GM12891 (cell line): ENCODE measurements at places on chromosomes 5 and 9.

- no peak for DNase-seq
These were observed 853.3 kb downstream of the TLE1 start for GRCh38 chr9:80836013-80836412.

- no peak for DNase-seq
These were observed 17.4 kb downstream of the SEC61B start for GRCh38 chr9:99239341-99240060.

- DNase-seq: no peak
These were observed 430 bp upstream of the MAPKAP1 start for GRCh38 chr9:125707472-125707804.

DNA sequence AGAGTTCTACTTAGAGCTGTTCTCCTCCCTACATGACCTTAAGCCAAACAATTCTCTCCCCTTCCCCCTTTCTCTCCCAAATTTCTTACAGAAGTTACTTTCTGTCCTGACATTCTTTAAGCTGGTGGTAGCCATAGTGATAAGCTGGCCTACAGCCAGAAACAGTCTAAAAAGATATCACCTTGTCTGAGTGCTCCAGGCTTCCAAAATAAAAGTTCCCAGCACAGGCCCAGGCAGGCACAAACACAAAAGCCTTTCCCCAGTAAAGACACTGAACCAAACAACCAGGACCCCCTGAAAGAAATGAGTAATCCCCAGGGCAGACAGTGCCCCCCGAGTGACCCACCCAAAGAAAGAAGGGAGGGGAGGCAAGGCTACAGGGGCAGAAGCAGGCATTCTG is 19.2 kb downstream of the SIL1 start:
- no peak for DNase-seq

- no peak for DNase-seq
These were observed 6.9 kb upstream of the PTGDS start for GRCh38 chr9:136970361-136970760.

DNA sequence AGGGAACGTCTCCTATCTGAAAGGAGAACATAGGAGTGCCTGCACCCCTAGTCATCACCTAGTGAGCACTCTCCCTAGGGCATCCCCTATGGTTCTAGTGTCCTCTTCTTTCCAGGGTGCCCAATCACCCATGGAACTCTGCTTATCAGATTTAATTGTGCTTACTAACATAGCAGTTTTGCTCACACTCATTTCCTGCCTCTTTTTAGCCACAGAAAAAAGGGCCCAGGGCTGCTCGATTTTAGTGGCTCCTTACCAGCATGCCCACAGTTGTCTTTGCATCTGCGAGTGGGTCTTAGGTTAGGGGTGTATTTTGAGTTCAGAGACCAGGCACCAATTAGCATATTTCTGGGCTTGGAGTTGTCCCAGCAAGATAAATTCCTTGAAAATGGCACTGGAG is 1110.2 kb downstream of the TAF11L14 start:
- no peak for DNase-seq

DNA sequence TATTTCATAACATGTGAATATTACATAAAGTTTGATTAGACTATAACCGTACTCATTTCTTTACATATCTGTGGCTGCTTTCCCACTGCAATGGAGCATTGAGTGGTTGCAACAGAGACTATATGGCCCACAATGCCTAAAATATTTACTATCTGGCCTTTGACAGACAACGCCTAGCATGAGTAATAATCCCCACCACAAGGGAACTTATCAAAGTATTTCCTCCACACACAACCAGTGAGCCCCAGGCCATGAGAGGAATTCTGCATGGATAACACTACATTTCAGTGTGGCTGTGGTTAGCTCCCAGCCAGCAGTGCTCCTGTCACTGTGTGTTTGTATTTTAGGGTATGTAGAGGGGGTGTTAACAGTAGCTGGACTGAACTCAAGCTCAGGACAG is 54.8 kb downstream of the FAM81B start:
- no peak for DNase-seq

GRCh38 chr9:129198319-129199043 is 20.4 kb upstream of the IER5L start:
- DNase-seq: no peak

DNA sequence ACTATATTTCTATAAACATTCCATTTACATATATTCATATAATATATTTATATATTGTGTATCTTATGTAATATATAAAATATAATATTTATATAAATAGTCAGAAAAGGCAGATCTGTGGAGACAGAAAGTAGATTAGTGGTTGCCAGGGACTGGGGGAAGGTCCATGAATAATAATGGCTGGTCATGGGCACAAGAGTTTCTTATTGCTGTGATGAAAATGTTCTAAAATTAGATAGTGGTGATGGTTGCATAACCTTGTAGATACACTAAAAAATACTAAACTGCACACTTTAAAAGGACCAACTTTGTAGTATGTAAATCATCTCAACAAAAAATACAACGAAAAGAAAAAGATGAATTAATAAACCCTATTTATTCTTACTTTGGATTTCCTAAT is 47.3 kb downstream of the NUP155 start:
- DNase-seq: no peak

GRCh38 chr9:96121136-96121535 is 180.8 kb downstream of the HSD17B3 start:
- no peak for DNase-seq

- DNase-seq: no peak
These were observed 52.1 kb downstream of the GDNF start for GRCh38 chr5:37787742-37788141.
